ENCODE measurements at places on chromosomes 5 and 9.

DNA sequence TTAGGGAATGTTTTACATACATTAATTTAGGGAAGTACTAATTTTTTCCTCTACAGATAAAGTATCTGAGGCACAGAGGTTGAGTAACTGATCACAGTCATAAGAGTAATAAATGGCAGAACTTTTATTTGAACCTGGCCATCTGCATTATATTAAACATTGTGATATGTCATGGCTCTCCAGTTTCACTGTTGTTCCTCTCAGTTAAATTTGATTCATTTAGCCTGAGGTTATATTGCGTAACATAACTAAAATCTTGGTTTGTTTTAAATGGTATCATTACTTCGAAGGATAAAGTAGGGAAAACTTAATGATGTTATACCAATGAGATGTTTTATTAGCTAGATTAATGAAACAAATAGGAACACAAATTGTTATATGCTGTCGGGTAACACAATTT, 284.4 kb downstream of the KDM4C start:
- no peak overlapping the region for H3K4me3 ChIP-seq
- H3K27ac ChIP-seq, result no peak overlapping the region
- no peaks in the 10 kb centered on the region for H3K36me3 ChIP-seq
- DNase-seq, result no peak
- no peaks in the 10 kb centered on the region for H3K27me3 ChIP-seq

DNA sequence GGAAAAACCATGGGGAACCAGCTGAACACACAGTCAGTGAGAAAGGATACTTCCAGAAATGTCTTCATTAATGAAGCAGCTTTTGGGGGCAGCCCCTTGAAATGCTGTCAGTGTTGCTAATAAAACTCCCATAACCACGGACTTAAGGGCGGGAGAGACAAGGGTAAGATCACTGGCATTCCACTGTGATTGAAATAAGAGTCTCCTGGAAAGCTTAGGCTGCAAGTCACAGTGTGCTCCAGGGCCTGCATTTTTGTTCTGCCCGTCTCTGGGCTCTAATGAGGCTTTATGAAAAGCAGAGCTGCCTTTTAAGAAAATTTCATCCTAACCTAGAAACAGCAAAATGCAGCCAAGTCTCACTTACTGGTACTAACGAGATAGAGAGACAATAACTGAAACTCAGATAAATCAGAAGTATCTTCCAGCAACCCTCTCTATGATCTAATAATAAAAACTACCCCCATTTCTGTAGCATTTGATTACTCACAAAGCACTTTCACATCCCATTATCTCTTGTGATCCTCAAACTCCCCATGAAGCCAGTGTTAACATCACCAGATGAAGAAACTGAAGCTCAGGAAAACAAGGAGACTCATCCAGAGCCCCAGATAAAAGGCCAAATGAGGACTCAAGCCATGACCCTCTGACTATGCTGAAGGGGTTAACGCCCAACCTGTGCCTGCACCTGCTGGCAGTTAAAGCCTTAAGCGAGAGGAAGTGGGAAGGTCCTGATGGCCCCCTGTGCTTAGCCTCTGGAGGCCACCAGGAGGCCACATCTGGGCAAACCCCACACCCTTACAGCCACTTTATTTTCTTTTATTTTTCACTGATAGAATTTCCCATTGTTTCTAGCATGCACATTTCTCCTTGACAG, 37.5 kb downstream of the SPOCK1 start:
- H3K27me3 ChIP-seq, result no peaks in the 10 kb centered on the region
- no peaks in the 10 kb centered on the region for H3K36me3 ChIP-seq
- H3K27ac ChIP-seq, result no peak overlapping the region
- H3K4me1 ChIP-seq, result peaks cover 1% of the 10 kb centered on the region

DNA sequence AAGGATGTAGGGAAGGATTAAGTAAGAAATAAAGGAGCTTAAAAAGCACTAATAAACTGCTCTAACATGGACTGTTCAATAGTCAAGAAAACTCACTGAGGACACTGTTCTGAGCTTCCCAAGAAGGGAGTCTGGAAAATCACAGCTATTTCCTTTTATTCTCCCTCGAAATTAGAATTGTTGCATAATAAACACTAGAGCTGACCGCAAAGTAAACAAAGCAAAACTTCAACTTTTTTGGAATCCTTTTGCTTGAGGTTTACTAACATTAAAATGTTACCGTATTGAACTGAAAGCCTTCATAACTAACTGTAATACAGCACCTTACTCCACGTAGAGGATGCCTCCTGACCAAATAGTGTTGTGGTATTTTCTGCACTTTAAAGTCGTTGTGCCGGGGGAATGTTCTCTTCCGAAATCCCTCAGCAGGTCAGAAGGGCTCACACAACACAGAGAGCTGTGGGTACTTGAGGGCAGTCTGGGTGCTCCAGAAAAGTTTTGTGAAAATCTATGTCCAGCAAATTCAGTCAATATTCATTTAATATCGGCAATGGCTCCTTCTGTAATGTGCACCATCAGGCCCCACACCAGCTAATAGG, 59.2 kb downstream of the TTLL11 start:
- no peak overlapping the region for H3K27ac ChIP-seq
- H3K4me3 ChIP-seq, result no peak overlapping the region
- DNase-seq, result no peak
- H3K27me3 ChIP-seq, result no peaks in the 10 kb centered on the region
- no peaks in the 10 kb centered on the region for H3K36me3 ChIP-seq

DNA sequence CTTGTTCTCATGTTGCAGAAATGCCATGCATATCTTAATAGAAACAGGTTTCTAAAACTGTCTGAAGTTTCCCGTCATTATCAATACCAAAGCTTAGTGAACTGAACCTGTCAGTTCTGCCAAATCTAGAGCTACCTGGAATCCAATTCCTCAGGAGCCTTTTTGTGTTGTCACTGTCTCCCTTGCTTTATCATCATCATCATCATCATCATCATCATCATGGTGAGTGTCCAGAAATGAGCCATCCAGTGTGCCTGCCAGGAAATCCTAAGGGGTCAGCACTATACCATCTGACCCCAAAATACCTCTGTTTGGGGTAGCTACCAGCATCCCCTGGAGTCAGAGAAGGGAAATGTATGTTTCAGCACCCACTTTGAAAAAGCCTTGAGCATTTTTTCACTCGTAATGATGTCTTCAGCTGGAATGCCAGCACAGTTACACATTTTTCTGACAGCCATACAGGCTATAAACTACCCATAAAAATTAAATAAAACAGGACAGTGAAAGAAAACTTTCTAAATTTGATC, 150.3 kb downstream of the NR2F1-AS1 start:
- no peaks in the 10 kb centered on the region for H3K27me3 ChIP-seq
- no peak overlapping the region for H3K27ac ChIP-seq
- no peaks in the 10 kb centered on the region for H3K4me1 ChIP-seq

GRCh38 chr5:115624994-115625393, 842 bp downstream of the TMED7 start:
- H3K4me1 ChIP-seq, result no peaks in the 10 kb centered on the region
- H3K4me3 ChIP-seq, result peak overlapping the region; percentile 96
- H3K36me3 ChIP-seq, result no peaks in the 10 kb centered on the region
- H3K27ac ChIP-seq, result no peak overlapping the region
- DNase-seq, result no peak
